IgD-negative memory B cell (primary cell): ENCODE measurements at places on chromosomes 1 and 21. TPM values are rescaled to one million over a fixed set of nuclear protein-coding genes. Genes with fewer than 3 reads are reported as not detected.

The NPPA gene
- polyA plus RNA-seq: not detected

The ERVH48-1 gene
- polyA plus RNA-seq: not detected

The HHIPL2 gene
- not detected for polyA plus RNA-seq

The B3GALT2 gene
- polyA plus RNA-seq: 0.14 TPM

The OR2T34 gene
- not detected for polyA plus RNA-seq

The BMP8A gene
- 0.21 TPM for polyA plus RNA-seq

The EXOSC10 gene
- 42.2 TPM for polyA plus RNA-seq

The FMO5 gene
- polyA plus RNA-seq: 1.9 TPM

The CFHR3 gene
- polyA plus RNA-seq: not detected

The PROK1 gene
- not detected for polyA plus RNA-seq

The SELENBP1 gene
- not detected for polyA plus RNA-seq

The PBX1 gene
- 0.34 TPM for polyA plus RNA-seq

The KCNC4 gene
- 1.8 TPM for polyA plus RNA-seq

The NPHP4 gene
- polyA plus RNA-seq: 0.71 TPM

The CYB5RL gene
- polyA plus RNA-seq: 4.1 TPM

The FAM110D gene
- not detected for polyA plus RNA-seq

The TSPAN2 gene
- polyA plus RNA-seq: 2.0 TPM

The COL9A2 gene
- polyA plus RNA-seq: 3.0 TPM

The LMX1A gene
- polyA plus RNA-seq: not detected

The TDRKH gene
- 9.0 TPM for polyA plus RNA-seq

The KCNA3 gene
- polyA plus RNA-seq: 55.9 TPM

The KLHDC9 gene
- 5.0 TPM for polyA plus RNA-seq

The AMY1A gene
- polyA plus RNA-seq: not detected

The GSTM5 gene
- not detected for polyA plus RNA-seq

The DFFB gene
- 7.1 TPM for polyA plus RNA-seq

The FCRLB gene
- polyA plus RNA-seq: 11.1 TPM

The ECE1 gene
- 58.6 TPM for polyA plus RNA-seq

The NFASC gene
- 0.50 TPM for polyA plus RNA-seq

The SESN2 gene
- 5.9 TPM for polyA plus RNA-seq

The MAP3K7CL gene
- 68.6 TPM for polyA plus RNA-seq

The OXCT2 gene
- polyA plus RNA-seq: 0.93 TPM

The SELL gene
- 1,261 TPM for polyA plus RNA-seq

The RIPK4 gene
- not detected for polyA plus RNA-seq

The OR2T11 gene
- polyA plus RNA-seq: not detected

The GJA4 gene
- not detected for polyA plus RNA-seq

The OSCP1 gene
- 0.74 TPM for polyA plus RNA-seq

The FAM72A gene
- 0.51 TPM for polyA plus RNA-seq
